Upper lobe of left lung (tissue), 6 donors: ENCODE measurements at places on chromosomes 7 and 10. TPM values are rescaled to one million over a fixed set of nuclear protein-coding genes. Genes with fewer than 3 reads are reported as not detected.

Gene HABP2
- total RNA-seq: 0.15 TPM

- DNase-seq: no peak
Measured at GRCh38 chr10:29353887-29354561, 65.2 kb downstream of the LYZL1 start.

DNA sequence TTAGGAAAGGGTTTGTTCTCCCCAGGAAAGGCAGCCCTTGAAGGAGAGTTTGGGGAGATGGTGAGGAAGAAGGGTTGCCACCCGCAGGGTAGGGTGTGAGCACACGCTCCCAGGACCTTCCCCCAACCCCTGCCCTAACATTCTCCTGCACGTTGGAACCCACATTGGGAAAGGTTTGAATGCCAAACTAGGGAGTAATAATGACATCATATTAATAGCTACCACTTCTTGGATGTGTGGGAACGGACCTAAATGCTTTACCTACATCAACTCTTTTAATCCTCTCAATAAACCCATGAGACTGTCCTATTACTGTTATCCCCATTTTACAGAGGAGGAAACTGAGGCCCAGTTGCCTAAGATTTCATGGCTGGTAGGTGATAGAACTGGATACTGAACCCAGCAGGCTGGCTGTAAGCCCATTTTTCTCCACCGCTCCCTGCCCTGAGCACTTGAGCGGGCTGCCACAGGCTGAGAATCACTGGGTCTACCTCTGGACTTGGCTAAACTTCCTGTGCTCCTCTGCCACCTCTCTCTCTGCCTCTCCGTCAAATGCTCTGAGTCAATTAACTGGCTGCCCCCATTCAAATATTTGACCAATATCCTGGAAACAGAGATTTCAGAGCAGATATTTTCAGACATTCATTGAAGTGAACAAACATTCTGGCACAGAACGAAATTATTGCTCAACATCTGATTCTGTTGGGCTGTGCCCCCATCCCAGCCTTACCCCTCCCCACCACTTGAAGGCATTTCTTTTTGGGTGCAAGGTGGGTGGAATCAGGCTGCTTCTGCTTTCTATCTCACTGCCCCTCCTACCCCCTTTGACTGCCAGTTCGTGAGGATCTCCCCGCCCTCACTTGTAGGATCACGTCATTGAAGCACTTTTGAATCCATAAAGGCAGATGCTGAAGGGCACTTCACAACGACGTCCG is 129.7 kb downstream of the C10orf105 start:
- DNase-seq: no peak

DNA sequence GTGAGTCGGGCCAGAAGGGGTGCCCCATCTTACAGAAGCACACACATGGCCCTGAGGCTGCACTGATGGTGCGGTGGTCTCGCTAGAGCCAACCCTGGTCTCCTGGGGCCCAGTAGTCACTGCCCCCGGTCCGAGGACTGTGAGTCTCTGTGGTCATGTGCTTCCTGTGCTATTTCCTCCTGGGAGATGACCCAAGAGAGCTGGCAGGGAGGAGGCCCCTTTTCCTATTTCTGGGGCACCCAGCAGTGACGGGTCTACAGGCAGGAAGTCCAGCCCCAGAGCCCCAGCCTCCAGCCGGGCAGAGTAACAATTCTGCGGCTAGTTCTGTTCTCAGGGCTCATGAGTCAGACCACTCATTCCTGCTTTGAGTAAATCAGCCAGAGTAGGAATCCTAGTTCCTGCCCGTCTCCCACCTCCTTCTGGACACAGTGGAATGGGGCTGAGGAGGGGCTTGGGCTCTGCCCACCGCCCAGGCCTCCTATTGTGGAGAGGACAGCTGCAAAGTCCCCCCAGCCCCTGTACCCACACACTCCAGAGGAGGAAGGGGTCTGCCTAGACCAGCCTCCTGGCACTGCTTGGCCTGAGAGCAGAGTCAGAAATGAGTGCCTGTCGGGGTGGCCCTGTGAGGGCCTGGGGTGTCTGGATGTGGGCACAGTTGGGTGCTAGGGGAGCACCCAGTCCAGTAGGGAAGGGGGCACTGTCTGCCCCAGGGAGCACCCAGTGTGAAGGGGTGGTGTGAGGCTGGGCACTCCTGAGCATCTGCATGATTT is 80.5 kb upstream of the PPIF start:
- DNase-seq: peak; percentile 32

DNA sequence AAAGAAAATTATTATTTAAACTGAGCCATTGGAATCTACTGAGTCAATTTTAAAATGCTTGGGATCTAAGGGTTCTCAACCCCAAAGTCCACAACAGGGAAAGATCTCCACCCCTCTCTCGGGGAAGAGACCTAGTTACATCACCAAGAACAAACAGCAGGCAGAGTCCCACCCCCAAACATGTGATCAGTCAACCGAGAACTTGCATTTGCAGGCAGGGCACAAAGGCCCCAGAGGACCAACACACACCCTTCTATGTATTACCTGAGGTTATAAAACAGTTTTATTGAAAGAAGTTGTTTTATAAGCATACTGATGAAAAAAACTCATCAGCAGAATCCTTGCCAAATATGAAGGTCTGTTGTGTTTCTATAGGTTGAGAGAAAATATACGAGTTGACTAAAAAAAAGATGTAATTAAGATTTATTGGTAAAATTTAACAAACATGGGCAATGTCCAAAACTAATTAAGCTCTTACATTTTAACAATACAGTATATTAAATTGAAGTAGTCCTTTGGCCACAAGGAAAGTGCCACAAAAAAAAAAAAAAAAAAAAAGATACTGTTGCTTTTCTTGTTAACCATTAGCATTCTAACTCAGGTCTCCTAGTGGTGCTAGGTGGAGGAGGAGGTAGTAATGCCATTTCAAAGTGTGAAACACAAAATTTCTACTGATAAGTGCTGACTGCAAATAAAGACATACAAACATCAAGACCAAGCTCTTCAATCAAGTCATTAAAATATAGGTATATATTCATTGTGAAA is 975 bp upstream of the USP54 start:
- DNase-seq: no peak
